Activated T-cell treated with anti-CD3 and anti-CD28 coated beads for 4 hours (primary cell): ENCODE measurements at places on chromosomes 16 and 17.

DNA sequence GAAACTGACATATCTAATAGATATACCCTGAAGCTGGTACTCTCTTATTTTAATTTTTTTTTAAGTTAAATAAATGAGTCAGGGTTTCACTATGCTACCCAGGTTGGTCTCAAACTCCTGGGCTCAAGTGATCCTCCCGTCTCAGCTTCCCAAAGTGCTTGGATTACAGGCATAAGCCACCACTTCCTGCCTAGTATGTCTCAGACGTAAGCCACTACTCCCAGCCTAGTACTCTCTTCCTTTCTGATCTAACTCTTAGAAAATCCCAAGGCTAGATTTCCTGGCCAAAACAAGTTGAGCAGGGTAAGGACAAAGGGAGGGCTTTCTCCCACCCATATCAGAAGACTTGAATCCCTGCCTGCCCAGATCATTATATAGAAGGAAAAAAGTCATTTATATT lies 33.7 kb downstream of the HOXB1 start:
- no peak for DNase-seq

- no peak for DNase-seq
Observed at GRCh38 chr17:78781104-78781892, 775 bp downstream of the CYTH1 start.

DNA sequence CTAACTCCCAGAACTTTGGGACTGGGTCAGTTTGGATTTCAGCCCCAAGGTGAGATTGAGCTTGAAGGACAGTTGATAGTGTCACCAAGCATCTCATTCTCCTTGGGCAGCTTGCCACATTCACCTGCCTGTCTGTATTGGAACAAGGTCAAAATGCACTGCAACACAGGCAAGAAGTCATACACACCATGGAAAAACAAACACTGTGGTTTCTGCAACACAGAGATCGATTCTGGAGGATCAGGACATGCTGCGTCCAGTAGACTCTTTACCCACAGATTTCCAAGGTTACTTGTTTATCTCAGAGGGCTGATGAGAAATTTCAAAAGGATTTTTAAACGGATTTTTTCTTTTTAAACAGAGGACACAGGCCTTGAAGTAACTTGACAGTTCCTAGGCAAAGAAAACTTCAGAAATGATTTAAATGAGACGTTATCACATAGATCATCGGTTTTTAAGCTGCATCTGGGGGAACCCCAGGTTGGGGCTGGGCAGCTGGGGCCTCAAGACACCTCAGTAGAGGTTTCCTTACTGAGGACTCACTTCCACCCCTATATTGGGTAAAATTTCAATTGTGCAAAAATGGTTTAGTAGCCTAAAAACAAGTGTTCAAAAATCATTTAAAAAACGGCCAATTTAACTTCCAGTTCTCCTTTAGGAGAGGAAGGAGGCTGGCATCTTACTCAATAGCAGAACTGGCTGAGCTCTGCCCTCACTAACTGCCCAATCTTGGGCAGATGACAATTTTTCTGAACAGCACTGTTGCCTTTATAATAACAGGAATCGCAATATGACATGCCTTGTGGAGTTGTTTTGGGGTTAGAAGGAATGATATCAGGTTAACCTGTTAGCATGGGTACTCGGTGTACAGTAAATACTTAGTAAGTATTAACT lies 299.3 kb downstream of the XYLT1 start:
- DNase-seq: no peak

DNA sequence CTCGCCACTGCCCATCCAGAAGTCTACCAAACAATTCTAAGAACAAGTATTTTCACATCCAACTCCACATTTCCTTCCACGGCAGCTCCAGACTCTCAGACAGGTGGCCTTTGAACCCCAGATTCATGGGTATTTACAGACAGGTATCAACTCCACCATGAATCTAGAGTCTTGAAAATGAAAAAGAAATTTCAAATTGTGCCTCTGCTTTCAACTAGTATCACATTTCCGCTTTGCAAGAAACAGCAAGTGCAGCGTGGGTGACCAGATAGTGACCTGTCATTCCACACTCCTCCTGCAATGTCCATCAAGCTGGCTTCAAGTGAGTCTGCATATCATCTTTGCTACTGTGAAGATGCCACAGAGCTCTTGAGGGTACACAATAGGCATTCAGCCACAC lies 232.4 kb upstream of the RPL38 start:
- DNase-seq: no peak

DNA sequence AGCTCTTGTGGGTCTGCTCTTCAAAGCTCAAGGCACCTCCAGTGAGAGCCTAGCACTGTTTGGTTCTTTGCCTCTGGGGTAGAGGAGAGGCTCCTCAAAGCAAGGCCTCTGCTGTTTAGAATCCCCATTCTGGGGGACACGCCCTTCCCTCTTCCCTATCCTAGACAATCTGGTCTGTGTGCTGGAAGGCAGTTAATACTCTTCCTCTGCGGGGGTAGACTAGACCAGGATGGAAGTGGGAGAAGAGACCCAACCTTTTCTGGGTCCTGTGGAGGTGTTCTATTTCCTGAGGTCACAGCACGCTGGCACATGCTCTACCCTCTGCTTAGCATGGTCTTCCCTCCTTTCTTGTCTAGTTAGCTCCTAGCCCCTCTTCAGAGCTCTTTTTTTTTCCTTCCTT lies 7.7 kb downstream of the ERAL1 start:
- DNase-seq: no peak

- no peak for DNase-seq
Observed at GRCh38 chr16:2968368-2968737, 795 bp upstream of the PAQR4 start.

- no peak for DNase-seq
Observed at GRCh38 chr16:68345958-68346635, 35.3 kb downstream of the PRMT7 start.

DNA sequence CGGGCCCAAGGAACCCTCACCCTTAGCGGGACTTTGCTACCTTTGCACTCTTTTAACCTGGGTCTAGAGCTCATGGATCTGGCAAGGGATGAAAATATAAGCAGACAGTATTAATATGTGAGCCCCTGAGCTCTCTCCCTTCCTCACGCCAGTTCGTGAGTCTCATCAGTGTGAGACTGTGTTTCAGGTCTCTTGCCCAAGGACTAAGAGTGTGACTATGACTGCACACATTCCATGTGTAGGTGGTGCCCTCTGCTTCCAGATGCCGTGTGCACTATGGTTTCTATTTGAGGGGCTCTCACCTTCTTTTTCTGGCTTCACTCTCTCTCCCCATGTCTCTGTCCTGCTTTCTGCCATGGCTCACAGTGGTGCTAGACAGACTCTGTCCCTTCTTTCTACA lies 40.5 kb downstream of the DHRS7B start:
- DNase-seq: no peak

- no peak for DNase-seq
Observed at GRCh38 chr17:57739402-57740234, 5.5 kb downstream of the CCDC182 start.

DNA sequence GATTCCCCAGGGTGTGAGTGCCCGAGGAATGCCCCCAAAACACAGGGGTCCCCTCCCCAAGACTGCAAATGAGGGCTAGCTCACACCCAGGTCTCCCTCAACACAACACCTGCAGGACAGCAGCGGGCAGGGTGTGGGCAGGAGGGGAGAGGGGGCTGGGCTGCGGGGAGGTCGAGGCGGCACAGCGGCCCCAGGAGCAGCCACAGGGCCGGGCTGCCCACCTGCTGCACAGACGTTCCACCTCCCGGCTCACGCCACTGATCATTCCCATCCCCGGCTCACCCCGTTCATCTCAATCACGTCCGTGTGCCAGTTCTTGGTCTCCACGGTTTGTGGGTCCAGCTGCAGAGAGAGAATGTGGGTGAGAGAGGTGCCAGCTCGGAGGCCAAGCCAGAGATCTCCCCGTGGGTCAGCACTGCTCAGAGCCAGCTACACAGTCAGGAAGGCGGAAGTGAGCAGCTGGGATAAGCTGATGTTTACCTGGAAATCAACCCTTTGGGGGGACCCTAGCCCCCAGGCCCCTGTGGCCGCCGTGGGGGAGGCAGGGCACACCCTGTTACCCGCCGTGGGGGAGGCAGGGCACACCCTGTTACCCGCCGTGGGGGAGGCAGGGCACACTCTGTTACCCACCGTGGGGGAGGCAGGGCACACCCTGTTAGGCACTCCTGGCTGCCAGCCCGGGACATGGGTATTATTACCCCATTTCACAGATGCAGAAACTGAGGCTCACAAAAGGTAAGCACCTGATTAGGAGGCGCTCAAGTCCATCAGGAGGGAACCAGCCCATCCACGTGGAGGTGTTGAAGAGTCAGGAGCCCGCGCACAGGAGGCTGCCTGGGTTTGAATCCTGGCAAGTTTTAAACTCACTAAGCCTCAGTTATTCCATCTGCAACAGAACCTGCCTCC lies 16.1 kb downstream of the TIMM22 start:
- no peak for DNase-seq

GRCh38 chr17:51948128-51948527 lies 210.4 kb downstream of the CA10 start:
- no peak for DNase-seq

DNA sequence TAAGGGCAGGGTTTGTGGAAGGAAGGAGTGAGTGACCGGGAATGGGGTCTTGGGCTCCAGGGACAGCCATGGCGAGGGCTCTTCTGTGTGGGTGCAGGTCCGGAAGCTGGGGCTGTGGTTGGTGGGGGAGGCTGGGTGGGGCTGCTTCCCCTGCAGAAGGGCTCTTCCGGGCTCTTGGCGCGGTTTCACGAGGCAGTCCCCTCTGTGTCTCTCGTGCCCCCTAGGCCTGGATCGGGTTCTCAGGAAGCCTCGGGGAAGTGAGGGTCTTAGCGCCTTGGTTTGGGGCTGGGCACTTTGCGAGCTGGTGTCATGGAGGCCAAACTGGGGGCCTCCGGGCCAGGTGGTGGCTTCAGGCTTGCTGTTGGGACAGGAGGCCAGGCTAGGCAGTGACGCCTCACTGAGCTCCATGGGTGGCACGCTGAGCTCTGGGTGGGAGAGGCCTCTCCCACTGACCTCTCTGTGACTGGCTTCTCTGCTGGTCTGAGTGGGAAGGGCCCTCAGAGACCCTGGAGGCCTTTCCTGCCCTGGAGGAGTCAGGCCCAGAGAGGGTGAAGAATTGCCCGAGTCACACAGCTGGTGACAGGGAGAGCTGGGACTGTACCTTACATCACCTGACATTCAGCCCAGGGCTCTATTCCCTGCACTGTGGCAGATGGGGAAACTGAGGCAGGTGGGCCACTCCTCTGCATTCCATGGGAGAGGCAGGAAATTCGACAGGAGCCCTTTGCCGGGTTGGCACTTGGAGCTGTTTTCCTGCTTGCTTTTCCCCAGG lies 8.2 kb downstream of the ADCY7 start:
- DNase-seq: no peak

DNA sequence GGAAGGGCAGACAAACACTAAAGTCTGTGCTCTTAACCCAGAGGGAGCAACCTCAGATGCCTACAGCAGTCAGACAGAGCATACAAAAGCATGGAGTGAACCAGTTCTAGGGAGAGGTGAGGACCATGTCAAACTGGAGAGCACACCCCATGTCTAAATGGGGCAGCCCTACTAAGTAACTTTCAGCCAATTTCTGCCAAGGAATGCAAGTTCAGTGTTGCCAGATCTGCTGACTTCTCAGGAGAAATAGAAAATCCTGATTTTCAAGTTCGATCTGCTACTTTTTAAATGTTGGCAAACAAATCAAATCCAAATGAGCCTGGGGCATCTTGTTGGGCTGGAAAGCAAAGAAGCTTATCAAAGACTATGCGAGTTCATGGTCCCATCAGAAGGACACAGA lies 17.5 kb upstream of the SCNN1B start:
- no peak for DNase-seq

DNA sequence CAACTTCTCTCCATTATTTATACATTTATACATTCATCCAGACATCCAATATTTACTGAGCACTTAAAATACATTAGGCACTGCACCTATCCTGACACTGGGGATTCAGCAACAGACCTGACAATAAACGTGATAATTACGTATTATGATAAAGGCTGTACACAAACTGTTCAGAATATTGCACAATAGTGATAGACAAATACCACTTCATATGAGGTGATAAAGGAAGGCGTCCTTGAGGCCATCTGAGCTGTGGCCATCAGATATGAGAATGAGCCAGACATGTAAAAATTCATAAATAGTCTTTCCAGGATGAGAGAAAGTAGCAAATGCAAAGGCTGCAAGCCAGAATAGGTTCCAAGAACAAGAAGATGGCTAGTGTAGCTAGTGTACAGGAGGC lies 8.6 kb downstream of the USP32 start:
- DNase-seq: no peak

DNA sequence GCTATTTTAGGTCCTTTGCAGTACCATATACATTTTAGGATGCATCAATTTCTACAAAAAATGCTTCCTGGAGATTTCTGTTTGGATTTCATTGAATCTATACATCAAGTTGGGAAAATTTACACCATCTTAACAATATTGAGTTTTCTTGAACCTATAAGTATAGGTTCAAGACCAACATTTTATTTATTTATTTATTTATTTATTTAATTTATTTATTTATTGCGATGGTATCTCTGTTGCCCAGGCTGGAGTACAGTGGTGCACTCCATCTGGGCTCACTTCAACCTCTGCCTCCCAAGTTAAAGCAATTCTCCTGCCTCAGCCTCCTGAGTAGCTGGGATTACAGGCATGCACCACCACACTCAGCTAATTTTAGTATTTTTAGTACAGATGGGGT lies 125.0 kb upstream of the HS3ST2 start:
- DNase-seq: no peak

DNA sequence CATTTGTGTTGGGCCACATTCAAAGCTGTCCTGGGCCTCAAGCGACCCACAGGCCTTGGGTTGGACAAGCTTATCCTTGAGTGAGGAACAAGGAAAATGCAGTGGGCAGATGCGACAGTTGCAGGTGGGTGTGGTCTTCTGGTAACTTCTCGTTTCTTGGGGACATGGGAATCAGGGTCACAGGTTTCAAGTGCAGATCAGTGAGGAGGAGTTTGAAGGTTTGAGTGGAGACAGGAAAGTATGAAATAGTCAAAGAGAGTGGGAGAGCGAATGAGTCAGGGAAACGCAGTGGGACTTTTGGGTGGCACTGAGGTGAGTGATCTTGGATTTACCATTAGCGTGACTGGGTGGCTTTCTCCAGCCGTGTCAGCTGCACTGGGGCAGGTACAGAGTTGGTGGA lies 15.4 kb upstream of the CCL22 start:
- no peak for DNase-seq

- no peak for DNase-seq
Observed at GRCh38 chr17:6420173-6420641, 14.7 kb downstream of the AIPL1 start.

DNA sequence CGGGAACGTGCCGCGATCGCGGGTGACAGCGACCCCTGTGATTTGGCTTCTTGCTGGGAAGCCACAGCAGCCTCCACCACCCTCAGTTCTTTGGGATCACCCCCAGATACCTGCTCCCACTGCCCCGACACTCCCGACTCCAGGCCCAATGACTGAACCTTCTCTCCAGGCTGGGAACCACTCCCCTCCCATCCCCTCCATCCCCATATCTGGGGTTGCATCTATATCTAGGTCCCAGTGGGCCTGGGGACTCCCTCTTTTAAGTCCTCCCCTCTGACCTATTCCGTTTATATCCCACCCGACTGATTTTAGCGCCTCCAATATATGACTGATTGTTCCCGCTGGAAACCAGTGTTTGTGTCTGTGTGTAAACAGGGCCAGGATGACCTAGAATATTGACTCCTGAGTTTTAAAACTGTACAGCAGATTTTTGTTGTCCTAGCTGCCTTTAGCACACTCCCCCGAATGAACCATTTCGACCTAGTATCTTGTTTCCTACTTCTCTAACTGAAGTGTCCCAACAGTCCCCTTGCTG lies 667 bp downstream of the PSMD3 start:
- no peak for DNase-seq

GRCh38 chr17:73419881-73420280 lies 108.1 kb upstream of the CDC42EP4 start:
- DNase-seq: no peak

- no peak for DNase-seq
Observed at GRCh38 chr16:27287051-27287811, 18.7 kb upstream of the NSMCE1 start.
